ENCODE measurements at places on chromosomes 2 and 18.

DNA sequence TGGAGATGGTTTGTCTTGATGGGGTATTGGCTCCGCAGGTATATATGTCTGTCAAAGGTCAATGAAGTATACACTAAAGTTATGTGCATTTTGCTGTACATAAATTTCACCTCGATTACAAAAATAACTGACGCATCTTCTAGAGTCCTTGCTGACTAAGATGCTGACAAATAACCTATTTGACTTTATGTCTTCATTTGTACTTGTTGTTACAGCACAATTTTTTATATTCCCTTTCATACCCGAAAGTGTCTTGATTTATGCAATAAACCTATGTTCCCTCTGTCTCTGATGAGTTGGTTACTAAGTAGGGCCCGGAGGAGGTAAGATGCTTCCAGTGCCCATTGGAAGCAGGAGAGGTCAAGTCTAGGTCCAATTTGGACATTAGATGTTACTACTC lies 93.5 kb downstream of the COPS8 start:
- DNase-seq, result no peak

DNA sequence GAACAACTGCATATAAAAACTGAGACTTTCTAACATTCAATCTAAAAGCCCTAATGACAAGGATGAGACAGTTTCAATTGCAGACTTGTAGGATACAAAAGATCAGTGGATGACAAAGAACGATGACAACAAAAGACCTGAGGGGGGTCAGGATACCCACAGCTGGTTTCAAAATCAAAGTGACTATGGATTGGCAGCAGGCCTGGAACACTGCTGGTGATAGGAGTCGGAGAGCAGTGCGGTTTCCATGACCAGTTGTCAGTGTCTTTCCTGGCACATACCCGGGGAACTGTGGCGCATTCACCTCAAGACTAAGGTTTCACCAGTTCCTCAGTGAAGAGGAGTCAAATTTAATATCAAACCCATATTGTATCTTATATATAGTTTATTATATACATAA lies 42.0 kb downstream of the EHD3 start:
- DNase-seq, result no peak

DNA sequence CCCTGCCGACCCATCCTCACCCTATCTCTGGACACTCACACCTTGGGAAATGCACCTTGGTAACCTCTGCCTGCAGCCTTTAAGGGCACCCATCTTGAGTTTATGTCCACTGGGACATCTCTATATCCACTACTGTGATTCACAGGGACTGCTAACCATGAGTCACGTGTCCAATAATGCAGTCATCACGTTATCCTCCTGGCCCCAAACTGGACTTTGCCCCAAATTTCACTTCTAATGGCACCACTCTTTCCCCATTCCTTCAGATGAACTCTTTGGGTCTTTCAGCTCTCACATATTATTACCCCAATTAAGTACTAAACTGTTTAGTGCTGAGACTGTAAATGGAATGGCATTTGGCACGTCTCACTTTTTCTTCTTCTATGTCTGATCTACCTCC lies 71.2 kb upstream of the TMEM200C start:
- no peak for DNase-seq

DNA sequence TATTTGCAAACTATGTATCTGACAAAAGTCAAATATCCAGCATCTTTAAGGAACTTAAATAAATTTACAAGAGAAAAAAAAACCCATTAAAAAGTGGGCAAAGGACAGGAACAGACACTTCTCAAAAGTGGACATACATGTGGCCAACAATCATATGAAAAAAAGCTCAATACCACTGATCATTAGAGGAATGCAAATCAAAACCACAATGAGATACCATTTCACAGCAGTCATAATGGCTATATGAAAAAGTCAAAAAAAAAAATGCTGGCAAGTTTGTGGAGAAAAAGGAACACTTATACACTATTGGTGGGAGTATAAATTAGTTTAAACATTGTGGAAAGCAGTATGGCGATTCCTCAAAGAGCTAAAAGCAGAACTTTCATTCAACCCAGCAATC lies 130.3 kb upstream of the LHCGR start:
- DNase-seq, result no peak

DNA sequence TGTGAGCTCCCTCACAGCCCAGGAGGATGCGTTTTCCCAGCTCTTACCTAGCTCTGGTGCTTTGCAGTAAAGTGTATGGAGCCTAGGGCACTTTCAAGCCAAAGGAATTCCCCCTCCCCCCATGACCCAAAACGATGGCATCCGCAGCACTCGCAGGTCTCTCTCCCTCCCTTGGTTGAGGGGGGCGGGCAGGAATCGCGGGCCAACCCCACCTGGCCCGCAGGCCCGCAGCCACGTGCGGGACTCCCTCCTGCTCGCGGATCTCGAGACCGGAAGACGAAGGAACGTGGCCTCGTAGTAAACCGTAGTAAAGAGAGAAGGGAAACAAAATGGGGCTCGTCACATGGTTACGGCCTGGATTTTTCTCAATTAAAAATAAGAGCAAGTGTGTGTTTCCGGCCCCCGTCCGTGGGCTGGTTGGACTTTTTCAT lies 8.5 kb downstream of the IRS1 start:
- DNase-seq, result peak; percentile 66

GRCh38 chr18:66632756-66633155 lies 28.9 kb upstream of the CDH19 start:
- DNase-seq, result no peak

DNA sequence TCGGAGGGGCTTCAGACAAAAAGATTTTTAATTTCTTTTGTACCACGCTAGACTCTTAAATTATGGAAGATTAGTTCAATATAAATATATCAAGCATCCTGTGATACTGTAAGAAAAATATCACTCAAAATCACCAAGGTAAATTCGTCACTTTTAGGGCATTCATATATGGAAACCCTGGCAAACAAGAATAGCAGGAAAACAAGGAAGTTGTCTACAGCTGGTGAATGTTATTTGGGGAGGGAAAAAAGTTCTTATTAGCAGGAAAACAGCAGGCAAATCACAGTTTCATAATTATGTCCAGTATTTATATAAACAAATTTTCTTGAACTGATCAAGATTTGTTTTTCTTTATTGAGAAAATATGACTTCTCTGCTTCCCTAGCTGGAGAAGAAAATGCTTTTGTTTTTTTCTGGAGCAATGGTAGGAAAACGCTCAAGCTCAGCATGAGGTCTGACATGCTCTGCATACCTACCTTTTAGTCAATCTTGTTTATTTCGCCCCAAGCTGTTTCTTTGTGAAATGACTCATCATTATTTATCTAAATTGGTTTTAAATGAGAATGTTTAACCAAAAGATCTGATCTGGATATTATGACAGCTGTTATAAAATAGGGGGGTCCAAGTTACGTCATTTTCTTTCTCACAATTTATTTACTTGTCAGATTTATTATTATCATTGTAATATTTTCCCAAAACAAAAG lies 14.7 kb downstream of the LINC00305 start:
- no peak for DNase-seq

GRCh38 chr2:9247786-9248185 lies 41.2 kb downstream of the ASAP2 start:
- DNase-seq, result peak; percentile 38

DNA sequence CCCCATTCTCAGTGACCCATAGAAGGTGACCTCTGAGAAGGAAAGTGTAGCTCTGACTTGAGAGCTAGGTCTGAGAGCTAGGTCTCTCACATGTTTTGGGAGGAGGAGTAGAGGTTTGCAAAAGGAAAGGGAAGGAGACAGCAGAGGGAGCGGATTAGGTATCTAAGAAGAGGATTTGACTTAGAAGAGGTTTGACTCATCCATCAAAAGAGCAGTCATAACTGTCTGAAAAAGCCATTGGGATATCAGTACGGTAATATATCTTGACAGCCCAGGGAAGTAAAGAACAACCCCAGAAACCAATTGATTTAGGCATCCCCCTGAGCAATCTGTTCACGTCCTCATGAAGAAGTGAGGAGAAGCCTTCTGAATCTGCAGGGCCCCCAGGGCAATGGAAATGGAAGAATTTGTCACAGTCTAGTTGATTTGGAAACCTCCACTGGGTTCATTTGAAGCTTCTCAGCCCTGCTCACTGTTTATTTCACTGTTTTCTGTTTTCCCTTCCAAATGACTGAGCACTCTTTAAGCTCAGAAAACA lies 19.3 kb downstream of the OXER1 start:
- no peak for DNase-seq

DNA sequence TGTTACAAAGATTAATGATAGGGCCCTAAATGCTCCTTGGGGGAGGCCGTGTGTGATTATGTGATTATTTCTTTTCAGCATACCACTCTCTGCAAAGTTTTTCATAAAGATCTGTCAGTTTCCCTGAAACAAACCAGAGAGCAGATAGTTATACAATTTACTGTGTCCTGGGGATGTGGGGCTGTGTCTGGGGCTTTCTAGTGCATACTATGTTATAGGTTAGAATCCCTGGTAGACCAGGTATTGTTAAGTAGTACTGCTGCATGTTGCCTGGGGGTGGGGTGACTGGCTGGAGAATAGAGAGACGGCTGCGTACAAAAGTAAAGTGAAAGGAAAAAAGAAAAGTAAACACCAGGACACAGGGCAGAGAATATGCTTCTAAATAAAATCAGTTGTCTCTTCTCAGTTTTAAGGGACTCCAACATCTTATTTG lies 3.3 kb upstream of the CCBE1 start:
- DNase-seq, result no peak

DNA sequence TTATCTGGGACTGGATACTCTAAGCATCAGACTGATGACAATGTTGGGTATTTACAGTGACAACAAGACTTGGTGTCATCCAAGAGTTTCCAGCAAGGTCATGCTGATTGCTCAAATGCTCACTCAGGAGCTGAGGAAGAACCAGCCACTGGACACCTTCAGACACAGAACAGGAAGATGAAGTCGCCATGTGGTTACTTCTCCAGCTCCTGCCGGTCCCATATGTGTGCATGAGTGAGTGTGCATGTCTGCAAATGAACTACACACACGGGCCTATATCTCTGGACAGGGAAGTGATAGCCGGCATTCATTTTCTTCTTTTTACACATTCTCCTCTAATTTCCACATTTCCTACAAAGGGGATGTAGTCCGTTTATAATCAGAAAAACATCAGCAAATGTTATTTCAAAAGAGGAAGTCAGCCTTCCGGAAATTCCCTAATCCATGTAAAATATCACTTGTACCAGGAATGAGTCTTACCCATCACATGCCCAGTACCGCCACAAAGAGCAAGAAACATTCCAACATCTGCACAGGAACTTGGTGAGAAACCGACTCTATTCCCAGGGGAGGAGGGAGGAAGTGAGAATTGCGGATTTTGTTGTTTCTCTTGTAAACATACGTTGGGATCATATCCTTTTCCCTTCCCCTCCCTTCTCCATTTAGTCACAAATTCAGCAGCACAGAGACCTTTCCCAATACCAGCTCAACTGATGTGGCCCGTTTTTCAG lies 10.8 kb downstream of the RFX8 start:
- no peak for DNase-seq

- DNase-seq, result no peak
These were observed 54.2 kb downstream of the DDX1 start for GRCh38 chr2:15645720-15646385.

DNA sequence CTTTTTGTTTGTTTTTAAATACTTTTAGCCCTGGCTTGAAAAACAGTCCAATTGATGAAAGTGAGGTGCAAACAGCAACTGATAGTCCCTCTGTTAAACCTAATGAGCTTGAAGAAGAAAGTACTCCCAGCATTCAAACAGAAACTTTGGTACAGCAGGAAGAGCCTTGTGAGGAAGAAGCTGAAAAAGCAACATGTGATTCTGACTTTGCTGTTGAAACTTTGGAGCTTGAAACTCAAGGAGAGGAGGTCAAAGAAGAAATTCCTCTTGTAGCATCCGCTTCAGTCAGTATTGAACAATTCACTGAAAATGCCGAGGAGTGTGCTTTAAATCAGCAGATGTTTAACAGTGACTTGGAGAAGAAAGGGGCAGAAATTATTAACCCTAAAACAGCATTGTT lies 30.6 kb upstream of the DYSF start:
- no peak for DNase-seq

DNA sequence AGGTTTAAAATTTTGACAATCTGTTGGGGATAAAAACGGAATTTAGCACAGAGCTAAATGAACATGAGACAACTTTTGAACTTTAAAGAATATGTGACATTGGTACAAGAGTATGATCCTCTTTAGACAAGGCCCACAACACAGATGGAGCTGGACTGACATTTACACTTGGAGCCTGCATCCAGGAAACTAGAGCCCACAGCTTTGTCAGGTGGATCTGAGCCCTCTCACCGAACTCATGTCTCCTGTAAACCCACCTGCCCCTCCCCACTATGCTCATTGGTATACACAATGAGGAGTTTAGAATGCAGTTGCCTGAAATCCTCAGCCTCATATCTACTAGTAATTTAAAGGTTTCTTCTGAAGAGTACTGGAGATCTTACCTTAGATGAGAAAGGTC lies 22.1 kb upstream of the ACAA2 start:
- DNase-seq, result no peak

- no peak for DNase-seq
These were observed 36.5 kb downstream of the RHOB start for GRCh38 chr2:20483194-20483895.

DNA sequence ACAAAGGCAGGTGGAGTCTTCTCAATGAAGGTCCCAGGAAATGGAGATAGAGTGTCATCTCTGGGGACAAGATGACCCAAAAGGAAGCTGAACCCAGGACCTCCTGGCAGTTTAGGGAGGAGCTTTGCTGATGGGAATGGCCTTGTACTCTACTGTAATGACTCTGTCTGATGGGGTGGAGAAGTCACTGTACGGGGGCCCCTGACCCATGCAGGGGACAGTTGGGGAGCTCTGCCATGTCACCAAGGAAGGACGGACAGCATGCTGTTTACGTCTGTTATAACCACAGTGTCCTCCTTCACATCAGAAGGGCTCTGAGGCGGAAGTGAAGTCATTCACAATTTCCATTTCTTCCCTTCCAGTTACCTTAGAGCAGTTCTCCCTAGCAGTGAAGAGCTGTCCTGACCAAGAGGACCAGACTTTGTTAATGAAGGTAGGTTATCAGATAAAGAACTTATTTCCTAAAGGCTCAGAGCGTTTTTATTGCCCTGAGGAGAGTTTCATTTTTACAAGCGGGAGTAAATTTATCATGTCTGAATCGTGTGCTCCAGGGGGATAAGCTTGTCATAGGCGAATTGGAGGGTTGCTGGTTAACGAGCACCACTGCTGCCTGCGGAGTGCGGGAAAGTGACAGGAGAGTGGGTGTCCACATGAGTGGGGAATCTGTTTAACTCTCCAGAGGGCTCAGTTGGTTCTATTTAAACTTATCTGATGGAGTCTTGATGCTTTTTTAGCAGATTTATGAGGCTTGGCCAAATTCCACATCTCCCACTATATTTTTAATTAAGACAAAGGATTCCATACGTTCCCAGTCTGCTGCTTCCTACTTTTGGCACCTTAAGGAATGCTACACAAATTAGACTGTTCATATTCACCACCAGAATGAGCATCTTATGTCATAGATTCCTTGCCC lies 71.6 kb upstream of the BCL2L11 start:
- no peak for DNase-seq

GRCh38 chr2:197717863-197718262 lies 12.7 kb downstream of the MARS2 start:
- no peak for DNase-seq

DNA sequence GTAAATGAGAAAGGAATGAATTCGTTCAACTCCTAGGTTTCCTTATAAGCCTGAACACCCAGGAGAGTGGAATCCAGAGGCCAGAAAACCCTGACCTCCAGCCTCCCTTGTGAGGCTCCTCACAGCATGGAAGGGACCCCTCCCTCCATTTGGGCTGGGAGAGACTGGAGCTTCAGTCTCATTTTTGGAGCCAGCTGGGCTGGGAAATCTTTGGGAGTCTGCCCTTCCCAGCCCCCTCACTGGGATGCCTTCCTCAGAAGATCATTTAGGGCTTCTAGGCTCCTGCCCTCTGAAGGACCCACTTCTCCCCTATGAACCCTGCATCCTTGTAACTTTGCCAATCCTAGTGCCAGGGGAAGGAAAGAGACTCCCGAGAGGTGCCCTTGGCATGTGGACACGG lies 346.1 kb downstream of the CYP26B1 start:
- no peak for DNase-seq

Data from DMS79 (cell line).